ENCODE measurements at places on chromosomes 12 and 14. TPM values are rescaled to one million over a fixed set of nuclear protein-coding genes. Genes with fewer than 3 reads are reported as not detected.

- H3K36me3 ChIP-seq: no peaks in the 10 kb centered on the region
- DNase-seq: no peak
- no peaks in the 10 kb centered on the region for H3K4me1 ChIP-seq
- H3K27me3 ChIP-seq: no peaks in the 10 kb centered on the region
Measured at GRCh38 chr12:28558250-28558649, 368.0 kb downstream of the CCDC91 start.

DNA sequence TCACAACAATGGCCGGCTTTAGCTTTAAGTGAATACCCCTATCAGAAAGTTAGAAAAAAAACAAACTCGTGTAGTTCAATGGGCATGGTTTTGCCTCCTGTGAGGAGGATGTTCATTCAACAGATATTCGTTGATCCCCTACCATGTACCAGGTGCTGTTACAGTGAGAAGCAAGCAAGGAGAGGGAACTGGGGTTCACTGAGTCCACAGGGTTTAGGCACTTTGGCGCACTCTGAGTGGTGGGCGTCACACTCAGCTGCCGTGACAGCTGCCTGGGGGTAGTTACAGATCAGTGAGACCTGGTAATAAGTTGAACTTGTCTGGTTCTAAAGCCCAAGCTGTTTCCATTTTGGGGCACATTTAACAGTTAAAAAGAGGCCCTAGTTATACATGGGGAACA is 74.2 kb downstream of the PAPOLA start:
- DNase-seq: no peak
- H3K27ac ChIP-seq: no peak overlapping the region
- peaks cover 8% of the 10 kb centered on the region for H3K4me1 ChIP-seq

DNA sequence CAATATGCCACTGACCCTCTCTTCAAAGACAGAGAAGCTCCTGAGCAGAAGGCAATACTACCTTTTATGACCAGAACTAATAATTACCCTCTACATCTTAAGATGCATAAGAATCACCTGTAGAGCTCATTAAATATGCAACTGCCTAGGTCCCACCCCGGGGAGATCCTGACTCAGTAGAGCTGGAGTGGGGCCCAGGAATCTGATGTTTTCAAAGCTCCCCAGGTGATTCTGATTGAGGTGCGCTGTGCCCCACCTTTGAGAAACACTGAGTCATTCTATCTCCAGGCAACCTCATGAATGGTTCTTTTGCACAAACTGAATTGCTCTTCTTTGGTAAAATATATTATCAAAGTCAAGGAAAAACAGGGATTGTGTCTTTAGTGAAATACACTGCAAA is 149.3 kb upstream of the BMP4 start:
- no peak for DNase-seq
- no peaks in the 10 kb centered on the region for H3K36me3 ChIP-seq
- no peak overlapping the region for H3K27ac ChIP-seq
- no peaks in the 10 kb centered on the region for H3K27me3 ChIP-seq
- no peaks in the 10 kb centered on the region for H3K4me1 ChIP-seq
- H3K4me3 ChIP-seq: no peak overlapping the region

Gene KRT2
- not detected for total RNA-seq

- no peaks in the 10 kb centered on the region for H3K36me3 ChIP-seq
- H3K27ac ChIP-seq: no peak overlapping the region
- no peak for DNase-seq
- no peak overlapping the region for H3K4me3 ChIP-seq
Measured at GRCh38 chr12:82029936-82030335, 270.8 kb upstream of the PPFIA2 start.

GRCh38 chr12:7292300-7292699 is 11.6 kb upstream of the ACSM4 start:
- H3K27ac ChIP-seq: no peak overlapping the region
- no peaks in the 10 kb centered on the region for H3K36me3 ChIP-seq
- no peaks in the 10 kb centered on the region for H3K4me1 ChIP-seq

GRCh38 chr14:100106250-100107112 is 41.3 kb downstream of the EVL start:
- DNase-seq: no peak

- H3K27me3 ChIP-seq: no peaks in the 10 kb centered on the region
- no peaks in the 10 kb centered on the region for H3K4me1 ChIP-seq
- no peaks in the 10 kb centered on the region for H3K36me3 ChIP-seq
- no peak for DNase-seq
Measured at GRCh38 chr14:90489916-90490719, 93.3 kb downstream of the CALM1 start.

- H3K36me3 ChIP-seq: no peaks in the 10 kb centered on the region
- no peaks in the 10 kb centered on the region for H3K27me3 ChIP-seq
- no peak overlapping the region for H3K27ac ChIP-seq
Measured at GRCh38 chr14:38994731-38995130, 108.3 kb downstream of the SEC23A start.

DNA sequence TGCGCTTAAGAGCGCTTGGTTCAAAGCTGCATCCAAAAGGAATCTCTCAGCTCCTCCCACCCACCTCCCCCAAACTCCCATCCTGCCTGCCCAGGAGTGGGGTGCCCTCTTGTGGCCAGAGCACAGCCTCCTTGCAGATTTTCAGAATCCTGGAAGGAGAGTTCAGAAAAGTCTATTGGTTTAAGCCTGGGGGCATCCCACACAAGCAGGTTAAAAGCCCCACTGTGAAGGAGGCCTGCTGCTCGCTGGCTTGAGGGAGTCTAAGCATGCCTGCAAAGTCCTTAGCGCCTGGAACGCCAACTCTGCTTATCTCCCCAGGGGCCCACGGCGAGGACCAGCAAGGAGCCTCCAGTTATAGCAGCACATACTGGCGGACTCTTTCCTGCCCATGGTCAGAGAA is 297.1 kb downstream of the KSR2 start:
- H3K27me3 ChIP-seq: no peaks in the 10 kb centered on the region
- peak; percentile 35 for DNase-seq
- H3K27ac ChIP-seq: no peak overlapping the region
- no peaks in the 10 kb centered on the region for H3K4me1 ChIP-seq
- no peak overlapping the region for H3K4me3 ChIP-seq

Data from liver (tissue), 10 donors.